ENCODE measurements at places on chromosomes 6 and 20. TPM values are rescaled to one million over a fixed set of nuclear protein-coding genes. Genes with fewer than 3 reads are reported as not detected.

Gene ADAT2
- 18.4 TPM for total RNA-seq

Gene CLPSL1
- not detected for total RNA-seq

Gene OPRL1
- total RNA-seq, result 1.6 TPM

Gene LY6G6F
- total RNA-seq, result not detected

Gene NMBR
- not detected for total RNA-seq

Gene RNF217
- total RNA-seq, result 20.4 TPM

Gene ARFGAP1
- 94.4 TPM for total RNA-seq

Gene RAB44
- 0.05 TPM for total RNA-seq

Gene GNRH2
- total RNA-seq, result 0.32 TPM

Gene SULF2
- total RNA-seq, result 13.0 TPM

Gene OOEP
- not detected for total RNA-seq

Gene TBX18
- total RNA-seq, result 14.4 TPM

All from HCT116 (cell line).